ENCODE measurements at places on chromosomes 16 and 17.
A peak's percentile ranks its signal among the peaks of the same experiment; 100 is the strongest.

GRCh38 chr16:64151990-64152767 is 969.7 kb downstream of the CDH11 start:
- peak; percentile 30 for DNase-seq

DNA sequence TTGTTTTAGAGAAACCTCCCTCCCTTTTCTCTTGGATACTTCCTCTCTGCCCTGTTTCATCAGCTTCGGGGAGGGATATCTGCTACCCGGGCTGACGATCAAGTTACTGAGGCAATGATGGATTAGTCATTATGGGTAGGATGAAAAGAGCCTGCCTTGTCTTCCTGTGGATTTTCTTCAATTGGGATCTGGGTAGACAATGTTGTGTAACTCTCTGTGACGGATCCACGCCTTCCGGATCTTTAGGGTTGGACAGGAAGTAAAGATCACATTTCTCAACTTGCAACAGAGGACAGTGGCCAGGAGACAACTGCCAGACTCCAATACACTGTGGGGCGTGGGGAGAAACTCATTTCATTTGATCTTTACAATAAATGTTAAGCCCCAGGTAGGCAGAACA is 11.3 kb upstream of the CHST6 start:
- DNase-seq, result peak; percentile 80

GRCh38 chr16:81061871-81062608 is 15.0 kb downstream of the C16orf46 start:
- no peak for DNase-seq

DNA sequence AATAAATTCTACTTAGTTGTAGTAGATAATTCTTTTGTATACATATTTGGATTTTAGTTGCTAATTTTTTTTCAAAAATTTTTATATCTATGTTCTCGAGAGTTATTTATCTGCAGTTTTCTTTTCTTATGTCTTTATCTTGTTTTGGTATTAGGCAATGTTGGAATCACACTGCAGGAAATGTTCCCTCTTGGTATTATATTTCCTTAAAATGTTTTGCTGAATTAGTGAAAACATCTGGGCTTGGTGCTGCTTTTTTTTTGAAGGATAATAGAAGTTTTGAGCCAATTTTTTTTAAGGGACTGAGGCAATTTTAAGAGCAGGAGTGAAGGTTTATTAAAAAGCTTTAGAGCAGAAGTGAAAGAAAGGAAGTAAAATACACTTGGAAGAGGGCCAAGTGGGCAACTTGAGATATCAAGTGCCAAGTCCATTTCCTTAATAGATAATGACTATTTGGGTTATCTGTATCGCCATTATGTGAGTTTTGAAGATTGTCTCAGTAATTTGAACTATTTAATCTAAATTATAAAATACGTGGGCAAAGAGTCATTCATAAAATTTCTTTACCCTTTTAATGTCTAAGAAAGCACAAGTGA is 1390.1 kb upstream of the CDH8 start:
- DNase-seq, result no peak

- DNase-seq, result no peak
Measured at GRCh38 chr17:79977161-79977631, 58.5 kb downstream of the TBC1D16 start.

Data from fibroblast of skin of right biceps (primary cell).